ENCODE measurements at places on chromosomes 5 and 9.
A peak's percentile ranks its signal among the peaks of the same experiment; 100 is the strongest.

GRCh38 chr9:101418518-101419430, 16.8 kb downstream of the ALDOB start:
- DNase-seq, result no peak

- no peak for DNase-seq
These were observed 1063.9 kb upstream of the CDH18 start for GRCh38 chr5:21051945-21052344.

DNA sequence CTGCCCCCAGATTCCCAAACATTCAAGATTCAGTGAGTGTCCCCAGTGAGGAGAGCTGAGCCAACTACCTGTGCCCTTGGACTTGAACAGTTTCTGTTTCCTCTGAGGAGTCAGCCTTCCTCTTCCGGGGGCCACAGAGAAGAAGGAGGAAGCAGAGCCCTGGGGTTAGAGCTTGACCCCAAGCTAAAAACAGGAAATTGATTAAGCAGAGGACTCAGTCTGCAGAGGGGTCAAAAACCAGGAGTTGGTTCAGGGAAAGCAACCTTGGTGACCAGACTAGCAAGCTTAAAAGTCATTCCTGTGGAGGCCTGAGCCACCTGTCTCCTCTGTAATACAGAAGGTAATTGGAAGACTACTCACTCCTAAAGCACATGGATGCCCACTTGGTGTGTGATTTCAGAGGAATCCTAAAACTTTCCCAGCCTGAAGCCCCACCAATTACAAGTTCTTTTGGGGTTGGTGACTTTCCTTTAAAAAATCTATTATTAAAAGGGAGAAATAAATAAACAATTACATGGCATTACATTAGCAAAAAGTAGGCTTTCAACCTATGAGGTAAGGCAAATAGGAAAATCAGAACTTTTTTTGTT, 64.2 kb upstream of the SELENOP start:
- no peak for DNase-seq

GRCh38 chr9:87063871-87064270, 116.6 kb upstream of the GAS1 start:
- DNase-seq, result no peak

- no peak for DNase-seq
These were observed 165.5 kb upstream of the RGS7BP start for GRCh38 chr5:64340293-64340692.

GRCh38 chr9:89284076-89284475, 26.9 kb upstream of the CKS2 start:
- DNase-seq, result no peak

DNA sequence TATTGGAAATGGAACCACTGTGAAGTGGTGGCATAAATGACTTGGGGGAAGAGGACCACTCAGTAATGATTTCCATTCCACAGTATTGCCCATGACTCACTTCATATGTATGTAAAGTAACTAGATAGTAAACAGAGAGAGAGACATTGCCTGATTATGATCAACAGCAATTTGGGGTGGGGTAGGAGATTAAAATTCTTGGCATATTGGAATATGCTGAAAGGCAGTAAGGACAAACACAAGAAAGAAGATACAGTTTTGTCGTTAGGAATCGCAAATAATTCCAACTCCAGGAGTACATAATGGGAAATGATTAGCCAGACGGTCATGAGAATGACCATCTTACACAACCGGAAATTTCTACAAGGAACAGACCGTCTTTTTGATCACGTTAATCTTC, 1.5 kb upstream of the HMGCS1 start:
- DNase-seq, result no peak

DNA sequence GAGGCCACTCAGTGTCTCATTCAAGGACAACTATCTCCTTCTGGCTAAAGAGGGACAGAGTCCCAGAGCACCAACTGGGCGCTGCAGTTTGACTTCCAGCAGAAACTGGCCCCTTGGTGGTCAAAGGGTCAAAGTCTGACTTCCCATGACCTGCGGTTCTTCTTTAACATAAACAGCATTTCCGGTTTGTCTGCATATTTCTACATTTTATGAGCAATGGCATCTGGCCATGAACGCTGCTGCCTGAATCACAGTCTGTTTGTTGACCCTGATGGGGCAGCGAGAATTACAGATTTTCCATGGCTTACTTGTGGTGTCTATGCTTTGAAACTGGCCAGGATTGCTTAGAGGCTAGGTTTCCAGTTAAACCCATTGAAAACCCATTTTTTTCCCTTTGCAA, 1.3 kb downstream of the TNFSF15 start:
- DNase-seq, result no peak

GRCh38 chr9:112037281-112038016, 137.6 kb downstream of the SUSD1 start:
- no peak for DNase-seq

DNA sequence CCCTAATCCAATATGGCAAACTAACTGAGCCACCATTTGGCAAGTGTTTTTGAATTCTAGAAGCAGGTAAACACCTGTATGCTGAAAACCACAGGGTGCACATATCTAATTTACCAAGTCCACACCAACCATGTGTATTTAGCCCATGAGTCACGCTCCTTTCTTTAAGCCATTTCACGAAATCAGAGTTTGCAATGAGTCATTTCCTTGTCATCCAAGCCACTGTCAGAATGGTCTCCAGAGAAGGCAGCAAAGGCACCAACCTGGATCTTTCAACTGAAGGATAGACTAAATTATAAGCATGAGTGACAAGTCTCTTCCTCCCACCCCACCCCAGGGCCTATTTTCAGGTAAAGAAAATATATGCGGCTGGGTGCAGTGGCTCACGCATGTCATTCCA, 110.0 kb downstream of the PAX5 start:
- DNase-seq, result no peak

DNA sequence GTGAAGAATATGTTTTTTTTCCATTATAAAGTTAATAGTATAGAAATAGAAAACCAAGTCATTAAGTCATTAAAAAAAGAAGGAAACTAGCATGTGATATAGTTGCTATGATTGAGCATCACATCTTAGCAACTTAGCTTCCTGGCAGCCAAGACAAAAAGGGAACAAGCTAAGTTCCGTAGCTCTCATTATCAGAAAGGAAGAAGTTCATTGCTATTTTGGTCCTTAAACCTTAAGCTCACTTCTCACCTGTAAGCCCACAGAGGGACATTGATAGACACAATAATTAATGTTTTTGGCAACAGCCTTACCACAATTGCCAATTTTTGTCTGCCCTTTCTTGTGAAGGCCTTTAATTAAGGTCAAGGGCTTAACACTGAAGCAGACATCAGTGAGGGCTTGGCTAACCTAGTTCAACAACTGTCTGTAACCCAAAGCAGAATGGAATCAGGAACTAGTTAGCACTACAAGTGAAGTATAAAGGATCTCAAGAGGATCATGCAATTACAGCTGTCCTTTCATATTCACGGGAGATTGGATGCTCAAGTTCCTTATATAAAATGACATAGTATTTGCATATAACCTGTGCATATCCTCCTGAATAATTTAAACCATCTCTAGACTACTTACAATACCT, 24.0 kb upstream of the KLF4 start:
- DNase-seq, result no peak

DNA sequence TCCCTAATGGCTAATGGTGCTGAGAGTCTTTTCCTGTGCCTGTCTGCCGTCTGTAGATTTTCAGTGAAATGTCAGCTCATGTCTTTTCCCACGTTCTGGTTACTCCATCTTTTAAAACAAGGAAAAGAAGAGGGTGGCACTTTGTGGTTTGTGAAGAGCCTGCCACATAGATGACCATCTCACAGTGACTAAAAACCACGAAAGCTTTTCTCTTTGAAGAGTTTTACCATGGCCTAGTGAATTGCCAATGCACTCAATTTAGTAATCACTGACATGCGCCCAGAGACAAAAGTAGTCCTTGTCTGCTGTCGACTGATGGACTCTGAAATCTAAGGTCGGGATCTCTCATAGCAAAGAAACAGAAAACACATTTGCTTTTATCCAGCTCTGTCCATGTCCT, 50.4 kb downstream of the SPATA31C2 start:
- DNase-seq, result no peak

DNA sequence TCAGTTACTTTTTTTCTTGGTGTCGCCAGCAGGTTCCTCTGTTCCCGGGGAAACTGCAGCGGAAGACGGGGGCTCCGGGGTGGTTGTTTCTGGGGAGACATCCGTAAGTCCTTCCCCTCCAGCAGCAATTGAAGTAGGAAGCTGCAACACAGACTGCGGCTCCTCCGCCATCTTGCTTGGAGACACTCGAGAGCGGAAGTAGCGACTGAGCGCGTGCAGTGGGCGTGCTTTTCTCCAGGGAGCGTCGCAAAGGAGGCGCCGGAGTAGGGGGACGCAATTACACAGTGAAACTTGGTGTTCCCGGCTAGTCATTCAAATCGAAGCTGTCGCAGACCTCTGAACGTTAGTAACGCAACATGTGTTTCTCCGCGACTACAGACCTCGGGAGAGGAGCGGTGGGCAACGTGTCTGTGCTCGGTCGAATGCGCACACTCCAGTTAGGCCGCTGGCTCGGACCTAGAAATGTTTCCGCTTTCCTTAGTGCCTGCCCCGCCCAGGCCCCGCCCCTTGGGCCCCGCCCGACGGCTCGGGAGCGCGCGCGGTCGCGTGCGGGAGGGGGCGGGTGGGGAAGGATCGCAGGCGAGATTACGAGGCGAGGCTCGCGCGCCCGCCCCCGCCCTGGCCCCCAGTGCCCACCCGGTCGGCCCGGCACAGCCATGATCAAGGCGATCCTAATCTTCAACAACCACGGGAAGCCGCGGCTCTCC, at the start of the genes AP3S1 and ATG12:
AP3S1 (plus strand) TSS at position 554 of the 707 bp plus-strand sequence; CDS start at position 657, 103 bp downstream.
ATG12 (minus strand) TSS at position 184 of the 707 bp plus-strand sequence; CDS start at position 171, 13 bp downstream.
- DNase-seq, result peak; percentile 83

DNA sequence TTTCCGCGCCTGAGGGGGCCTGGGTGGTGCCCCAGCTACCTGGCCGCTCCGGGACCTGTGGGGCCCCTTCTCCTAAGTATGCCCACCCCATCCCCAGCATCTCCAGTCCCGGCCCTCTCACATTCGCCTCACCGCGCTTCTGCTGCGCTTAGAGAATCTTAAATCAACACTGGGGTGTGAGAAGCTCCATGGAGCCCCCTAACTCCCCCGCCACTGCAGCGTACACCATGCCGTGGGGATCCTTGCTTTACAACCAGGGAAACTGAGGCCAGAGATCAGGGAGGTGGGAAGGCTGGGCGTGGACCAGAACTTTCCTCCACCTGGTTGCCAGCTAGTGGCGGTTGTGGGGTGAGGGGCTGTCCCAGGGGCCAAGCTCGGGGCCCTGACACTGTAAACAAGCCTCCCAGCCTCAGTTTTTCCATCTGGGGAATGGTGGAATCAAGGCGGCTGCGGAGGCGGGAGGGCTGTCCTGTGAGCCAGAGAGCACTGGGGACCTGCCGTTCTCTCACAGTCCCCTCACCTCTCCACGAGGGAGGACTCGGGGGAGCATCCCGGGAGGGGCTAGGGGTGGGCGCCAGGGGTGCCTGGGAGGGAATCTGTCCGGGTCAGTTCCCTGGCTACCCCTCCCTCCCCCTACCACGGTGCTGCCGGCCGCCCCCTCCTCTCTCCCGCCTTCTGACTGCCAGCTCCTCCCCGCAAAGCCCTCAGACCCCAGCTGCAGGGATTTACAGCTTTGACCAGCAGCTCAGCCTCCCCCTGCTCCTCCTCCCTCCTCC, 161.2 kb downstream of the C9orf50 start:
- DNase-seq, result no peak

- no peak for DNase-seq
These were observed 82.9 kb downstream of the PHF2 start for GRCh38 chr9:93659044-93659836.

DNA sequence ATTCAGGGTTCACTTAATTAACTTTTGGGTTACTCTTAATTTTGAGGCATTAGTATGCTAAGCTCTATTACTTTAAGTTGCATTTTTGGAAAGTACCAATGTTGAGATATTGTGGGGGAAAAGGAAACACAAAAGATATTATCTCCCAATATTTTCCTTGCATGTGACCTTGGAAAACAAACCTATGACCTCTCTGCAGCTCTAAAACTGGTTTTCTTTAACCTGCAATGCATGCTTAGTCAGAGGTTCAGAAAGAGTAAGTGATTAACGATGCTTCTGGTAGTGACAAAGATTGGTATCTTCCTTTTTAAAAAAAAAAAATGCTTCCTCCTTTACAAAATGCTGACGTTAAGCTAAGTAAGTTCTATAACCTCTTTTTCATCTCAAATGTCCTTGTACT, 44.9 kb upstream of the CDH18 start:
- DNase-seq, result no peak

DNA sequence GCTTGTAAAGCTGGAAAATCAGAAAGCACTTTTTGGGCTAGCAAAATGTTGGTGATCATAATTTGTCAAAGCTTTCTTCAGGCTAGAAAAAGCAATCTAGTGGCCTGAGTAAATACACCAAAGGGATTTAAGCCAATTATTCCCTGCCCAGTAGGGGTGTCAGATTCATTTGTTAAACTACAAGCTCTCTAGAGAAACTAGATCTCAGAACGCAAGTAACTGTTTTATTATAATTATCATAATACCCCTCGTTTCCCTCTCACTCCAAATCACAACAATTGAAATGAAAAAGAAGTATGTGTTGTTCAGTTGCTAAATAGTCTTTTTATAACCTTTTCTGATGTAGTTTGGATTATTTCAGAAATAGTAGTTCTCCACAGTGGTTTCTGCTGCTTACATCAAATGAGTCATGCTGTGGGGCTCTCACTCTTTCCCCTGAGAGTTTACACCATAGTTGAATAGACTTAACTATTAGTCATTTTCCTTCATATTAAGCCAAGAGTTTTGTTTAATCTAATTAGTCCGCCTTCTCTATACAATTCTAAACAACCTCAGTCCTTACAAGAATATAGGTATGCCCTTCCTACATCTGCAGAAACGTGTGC, 918.6 kb upstream of the DMAC1 start:
- DNase-seq, result no peak

DNA sequence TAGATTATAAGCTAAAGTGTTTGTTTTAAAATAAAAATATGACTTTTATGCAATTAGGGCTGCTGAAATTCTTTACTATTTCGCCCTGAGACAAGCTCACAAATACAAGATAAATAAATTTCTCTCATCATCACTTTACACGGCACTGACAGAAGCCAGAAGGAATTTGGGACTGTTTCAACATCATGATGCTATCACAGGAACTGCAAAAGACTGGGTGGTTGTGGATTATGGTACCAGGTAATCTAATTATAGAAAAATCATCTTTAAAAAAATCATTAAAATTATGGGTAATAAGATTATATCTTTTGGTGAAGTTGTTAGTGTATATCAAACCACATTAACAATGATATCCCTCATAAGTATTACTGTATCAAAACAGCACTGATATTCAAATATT, 95.0 kb downstream of the MAN2A1 start:
- no peak for DNase-seq

DNA sequence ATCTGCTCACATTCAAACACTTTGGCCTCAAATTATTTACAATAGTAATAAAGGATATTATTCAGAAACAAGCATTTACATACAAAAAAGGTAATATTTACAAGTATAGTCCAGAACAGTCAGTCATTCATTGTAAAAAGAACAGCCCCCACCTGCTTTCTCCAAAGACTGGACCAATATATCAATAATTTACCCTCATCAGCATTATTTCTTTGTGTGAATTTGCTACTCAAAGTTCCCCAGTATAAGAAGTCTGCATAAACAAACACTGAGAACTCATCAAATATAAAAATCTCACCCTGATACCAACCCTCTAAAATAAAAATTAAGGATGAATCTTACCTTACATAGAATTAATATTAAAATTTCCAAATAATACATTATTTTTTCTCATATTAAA, 267.8 kb upstream of the POU5F2 start:
- DNase-seq, result no peak
